ENCODE measurements at places on chromosomes 4 and X.
A peak's percentile ranks its signal among the peaks of the same experiment; 100 is the strongest.

DNA sequence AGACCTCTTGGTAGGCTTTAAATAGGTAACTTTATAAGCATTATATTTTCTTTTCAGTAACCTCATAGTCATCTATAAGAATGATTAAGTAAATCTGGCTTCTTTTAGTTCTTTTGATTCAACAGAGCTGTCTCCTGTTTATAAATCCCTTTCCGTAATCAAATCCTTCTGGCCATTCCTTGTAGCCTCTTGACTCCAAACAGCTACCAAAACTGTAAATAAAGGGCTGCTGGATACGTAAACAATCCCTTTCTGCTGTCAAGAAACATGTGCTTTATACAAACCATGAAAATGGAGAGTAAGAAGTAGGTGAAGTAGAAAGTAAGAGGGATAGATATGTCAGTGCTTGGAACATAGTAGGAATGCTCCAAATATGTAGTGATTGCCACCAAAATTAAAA lies 183.2 kb upstream of the CASK start:
- DNase-seq = no peak

DNA sequence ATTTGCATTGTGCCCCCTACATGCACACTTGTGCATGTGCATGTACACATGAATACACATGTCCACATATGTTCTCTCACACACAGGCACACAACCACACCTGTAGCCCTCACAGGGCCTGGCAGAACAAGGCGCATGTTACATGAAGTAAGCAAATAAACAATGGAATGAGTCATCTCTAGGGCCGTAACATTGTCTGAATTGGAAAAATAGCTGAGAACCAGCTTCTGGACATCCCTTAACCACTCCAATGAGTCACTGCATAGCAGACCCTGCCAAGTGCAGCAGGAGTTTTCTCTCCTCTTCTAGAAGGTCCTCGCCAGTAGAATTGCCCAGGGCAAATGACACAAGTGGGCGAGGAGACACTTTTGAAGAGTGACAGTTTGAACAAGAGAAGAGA lies 66.1 kb downstream of the MAGEA10 start:
- no peak for DNase-seq

- no peak for DNase-seq
Measured at GRCh38 chr4:169640261-169640870, 20.0 kb downstream of the CLCN3 start.

- DNase-seq = no peak
Measured at GRCh38 chr4:174663216-174663615, 140.9 kb upstream of the HPGD start.

- no peak for DNase-seq
Measured at GRCh38 chr4:11507920-11508319, 79.2 kb upstream of the HS3ST1 start.

DNA sequence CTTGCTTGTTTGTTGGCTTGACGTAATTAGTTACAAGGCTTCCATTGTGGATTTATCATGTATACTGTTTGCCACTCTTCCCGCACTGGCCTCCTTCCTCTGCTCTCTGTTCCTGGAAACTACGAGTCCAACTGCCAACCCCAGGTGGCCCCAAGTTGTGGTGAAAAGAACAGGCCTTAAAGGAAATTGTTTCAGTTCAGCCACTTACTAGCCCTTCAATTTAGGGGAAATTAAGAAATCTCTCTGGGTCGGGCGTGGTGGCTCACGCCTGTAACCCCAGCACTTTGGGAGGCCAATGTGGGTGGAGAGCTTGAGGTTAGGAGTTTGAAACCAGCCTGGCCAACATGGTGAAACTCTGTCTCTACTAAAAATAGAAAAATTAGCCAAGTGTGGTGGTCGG lies 28.0 kb downstream of the RBM47 start:
- no peak for DNase-seq

GRCh38 chrX:155330992-155331391 lies 3.4 kb downstream of the CLIC2 start:
- no peak for DNase-seq

DNA sequence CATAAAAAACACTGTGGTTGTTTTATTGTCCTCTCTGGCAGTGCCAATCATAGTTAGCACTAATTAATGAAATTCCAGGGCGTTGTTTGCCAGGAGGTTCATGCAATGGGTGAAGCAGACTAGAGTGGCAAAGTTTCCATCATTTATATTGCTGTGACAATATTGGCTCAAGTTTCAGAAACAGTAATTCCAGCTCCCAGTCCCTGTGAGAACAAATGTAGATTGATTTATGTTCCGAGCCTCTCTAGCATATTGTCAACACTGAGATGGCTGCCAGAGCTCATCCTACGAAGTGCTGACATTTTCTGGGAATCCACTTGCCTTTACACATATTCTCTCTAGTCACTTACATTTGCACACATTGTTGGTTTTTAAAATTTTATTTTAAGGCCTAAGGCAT lies 440.0 kb upstream of the IGFBP7 start:
- DNase-seq = no peak

- no peak for DNase-seq
Measured at GRCh38 chr4:152374606-152375285, 161.1 kb downstream of the FBXW7 start.

GRCh38 chr4:53559021-53559620 lies 32.2 kb downstream of the LNX1 start:
- DNase-seq = no peak

DNA sequence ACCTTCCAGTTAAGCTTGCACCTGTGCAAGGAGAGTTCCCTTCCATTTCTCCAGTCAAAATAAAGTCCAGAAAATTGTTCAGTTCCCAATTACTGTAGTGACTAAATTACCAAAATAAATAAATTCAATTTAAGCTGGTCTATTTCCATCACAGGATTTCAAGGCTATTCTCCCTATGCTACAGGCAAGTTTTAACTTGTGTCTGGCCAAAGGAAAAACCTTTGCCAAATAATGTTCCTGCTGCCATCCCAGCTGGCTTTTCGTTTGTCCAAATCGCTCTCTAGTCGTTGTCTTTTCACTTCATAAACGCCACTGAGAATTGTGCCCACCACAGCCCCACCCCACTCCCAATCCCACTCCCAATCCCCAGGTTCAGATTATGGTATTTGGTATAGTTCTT lies 2.4 kb downstream of the KCTD8 start:
- no peak for DNase-seq

DNA sequence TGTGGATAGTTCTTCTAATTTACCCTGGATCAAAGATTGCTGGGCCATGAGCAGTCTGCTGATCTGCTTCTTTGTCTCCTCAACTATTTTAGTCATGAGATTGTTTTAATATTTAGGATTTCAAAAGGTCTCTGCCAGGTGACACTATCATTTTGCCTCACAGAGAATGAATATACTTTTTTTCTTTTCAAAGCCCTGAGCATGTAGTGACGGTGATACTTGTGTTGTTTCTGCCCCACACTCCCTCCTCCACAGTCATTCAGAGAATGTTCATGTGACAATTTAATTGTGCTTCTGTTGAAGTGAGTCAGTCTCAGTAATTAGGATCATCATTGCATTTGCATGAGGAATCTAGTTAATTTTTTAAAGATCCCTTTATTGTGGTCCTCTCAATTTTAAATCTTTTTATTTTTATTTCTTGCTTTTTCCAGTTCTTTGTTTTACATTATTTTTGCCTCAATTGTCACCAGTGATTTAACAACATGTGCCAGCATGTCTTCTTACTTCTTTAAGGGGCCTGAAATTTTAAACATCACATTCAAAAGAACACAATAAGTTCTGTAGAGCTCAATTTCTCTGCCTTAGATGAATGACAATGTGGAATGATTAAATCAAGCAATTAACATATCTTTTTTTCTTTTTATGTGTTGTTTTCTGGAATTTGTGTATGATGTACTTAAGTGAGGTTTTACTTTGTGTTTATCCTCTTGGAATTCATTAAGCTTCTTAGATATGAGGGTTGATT lies 12.3 kb downstream of the MMRN1 start:
- no peak for DNase-seq

- peak; percentile 14 for DNase-seq
Measured at GRCh38 chrX:150897421-150898320, 797 bp downstream of the CD99L2 start.

GRCh38 chr4:145626623-145626982 lies 7.4 kb downstream of the MMAA start:
- no peak for DNase-seq

GRCh38 chr4:72702948-72703347 lies 133.9 kb upstream of the ADAMTS3 start:
- DNase-seq = no peak

DNA sequence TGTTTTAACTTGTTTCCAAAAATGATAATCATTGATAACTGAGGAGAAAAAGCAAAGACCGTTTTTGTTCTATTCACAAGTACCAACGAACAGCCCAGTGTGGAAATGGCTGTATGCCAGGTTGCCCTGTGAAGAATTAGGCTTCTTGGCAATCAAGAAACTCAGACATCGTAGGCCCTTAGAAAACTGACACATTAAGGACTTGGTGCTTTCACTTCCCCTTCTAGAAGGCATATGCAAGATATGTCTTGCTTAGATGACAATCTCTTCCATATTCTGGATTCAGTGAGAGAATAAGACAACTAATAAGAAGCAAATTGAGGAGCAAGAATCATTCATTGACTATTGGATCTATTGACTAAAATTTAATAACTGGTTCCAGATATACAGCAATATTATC lies 56.6 kb downstream of the ANAPC10 start:
- no peak for DNase-seq

GRCh38 chrX:107450823-107451509 lies 1.5 kb downstream of the FRMPD3 start:
- DNase-seq = no peak

DNA sequence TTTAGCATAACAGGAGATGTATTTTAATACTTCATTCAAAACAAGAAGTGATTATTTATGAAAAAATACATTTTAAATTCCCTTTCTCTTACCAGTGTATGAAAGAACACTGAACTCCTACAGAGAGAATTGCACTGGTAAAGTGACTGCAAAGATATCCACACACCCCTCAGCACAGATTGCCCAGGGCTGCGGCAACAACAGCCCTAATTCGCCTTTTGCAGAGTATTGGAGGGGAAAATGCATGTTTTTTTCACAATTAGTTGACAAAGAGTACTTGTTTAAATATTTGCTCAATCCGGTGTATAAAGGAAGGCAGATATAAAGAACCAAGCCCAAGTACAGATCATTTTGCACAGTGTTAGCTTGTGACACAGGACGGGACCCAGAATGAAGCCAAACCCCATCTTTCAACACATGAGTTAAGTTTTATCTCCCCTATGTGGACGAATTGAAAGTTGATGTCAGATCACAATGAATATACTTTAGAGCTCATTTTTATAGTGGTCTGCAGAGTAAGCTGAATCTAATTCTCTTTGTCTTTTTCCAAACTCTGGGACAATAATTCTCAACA lies 551.4 kb upstream of the IGFBP7 start:
- DNase-seq = no peak

DNA sequence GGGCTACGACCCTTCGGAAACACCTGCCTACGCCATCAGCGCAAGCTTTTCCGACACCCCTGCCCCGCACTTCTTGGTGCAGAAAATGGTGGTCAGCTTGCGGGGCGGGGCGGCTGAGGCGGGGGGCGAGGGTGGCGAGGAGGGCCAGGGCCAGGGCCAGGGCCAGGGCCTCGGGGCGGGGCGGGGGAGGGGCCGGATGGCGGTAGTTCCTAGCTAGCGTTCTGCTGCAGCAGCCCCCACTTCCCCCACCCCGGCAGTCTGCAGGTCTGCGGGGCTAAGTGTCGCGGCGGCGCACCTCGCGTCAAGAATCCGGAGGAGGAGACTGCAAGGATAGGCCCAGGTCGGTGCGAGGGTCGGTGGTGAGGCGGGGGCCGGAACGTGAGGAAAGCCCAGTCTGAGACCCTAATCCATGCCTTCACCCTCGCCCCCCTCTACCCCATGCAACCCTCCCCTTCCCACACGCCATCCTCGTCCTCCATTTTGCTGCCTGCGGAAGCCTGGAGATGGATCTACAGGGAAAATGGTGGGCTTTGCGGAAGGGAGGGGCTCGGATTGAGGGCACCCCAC lies 600 bp downstream of the BEX4 start:
- no peak for DNase-seq

- no peak for DNase-seq
Measured at GRCh38 chr4:165872461-165873297, at the start of gene TLL1. Gene TLL1, plus strand, starts transcription at chr4:165873237. Its CDS starts 668 bp downstream, at chr4:165873905.

- DNase-seq = no peak
Measured at GRCh38 chr4:143291314-143291713, 45.4 kb upstream of the GAB1 start.

DNA sequence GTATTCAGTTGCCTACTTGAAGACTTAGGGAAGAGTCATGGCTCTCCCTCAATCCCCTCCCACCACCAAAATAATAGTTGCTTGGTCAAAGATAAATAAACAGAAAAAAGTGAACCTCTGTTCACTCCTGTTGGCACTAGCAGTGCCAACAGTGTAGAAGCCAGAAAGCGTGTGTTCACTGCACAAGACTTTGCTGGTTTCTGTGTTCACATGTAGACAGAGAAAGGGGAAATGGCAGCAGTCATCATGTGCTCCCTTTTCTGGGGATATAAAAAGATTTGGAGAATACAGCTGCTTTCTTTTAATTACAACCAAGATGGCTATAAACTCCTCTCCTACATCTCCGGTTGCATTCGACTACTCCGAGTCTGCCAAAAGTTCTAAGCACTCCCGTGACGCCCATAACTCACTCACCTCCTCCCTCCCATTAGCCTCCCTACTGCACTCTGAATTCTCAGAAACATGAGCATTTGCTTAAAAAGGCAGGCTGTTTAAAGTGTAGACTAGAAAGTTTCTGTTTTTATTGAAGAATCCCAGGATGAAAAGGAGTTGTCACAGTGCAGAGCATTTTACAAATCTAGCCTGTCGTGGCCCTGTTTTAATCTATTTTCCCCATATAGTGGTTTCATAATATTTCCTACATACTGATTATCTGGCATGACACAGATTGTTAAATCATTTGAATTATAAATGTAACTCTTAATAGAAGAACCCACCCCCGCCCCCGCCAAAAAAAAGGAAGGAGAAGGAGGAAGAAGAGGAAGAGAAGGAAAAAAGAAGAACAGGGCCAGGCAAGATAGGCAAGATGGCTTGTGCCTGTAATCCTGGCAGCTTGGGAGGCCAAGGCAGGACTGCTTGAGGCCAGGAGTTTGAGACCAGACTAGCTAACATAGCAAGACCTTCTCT lies 16.7 kb downstream of the LGI2 start:
- DNase-seq = no peak

GRCh38 chr4:128649575-128650205 lies 159.8 kb upstream of the JADE1 start:
- DNase-seq = no peak

DNA sequence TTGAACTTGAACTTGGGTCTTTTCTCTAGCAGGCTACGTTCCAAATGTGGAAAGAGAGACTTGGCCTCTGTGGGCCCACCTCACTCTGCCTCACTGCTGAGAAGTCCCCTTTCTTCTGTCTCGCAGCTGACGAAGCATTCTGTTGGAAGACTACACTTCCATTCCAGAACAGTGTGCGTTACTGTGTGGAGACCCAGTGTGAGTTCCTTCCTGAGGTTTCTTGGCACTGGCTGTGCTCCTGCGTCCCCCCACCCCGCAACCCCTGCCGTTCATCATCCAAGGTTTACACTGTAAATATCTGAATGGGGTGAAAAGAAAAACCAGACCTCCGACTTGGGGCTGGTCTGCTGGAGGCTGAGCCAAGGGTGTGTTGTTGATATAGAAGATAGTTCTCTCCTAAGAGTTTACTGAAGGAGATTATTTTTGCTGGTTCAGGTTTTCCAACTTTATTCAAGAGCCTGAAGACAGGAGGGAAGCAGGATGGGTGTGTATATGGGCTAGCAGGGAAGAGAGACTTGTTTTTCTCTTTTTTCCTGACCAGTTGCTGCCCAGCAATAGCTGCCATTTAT lies 34.7 kb downstream of the NHSL2 start:
- DNase-seq = no peak

GRCh38 chrX:10007621-10008020 lies 40.5 kb downstream of the CLDN34 start:
- no peak for DNase-seq
